ENCODE measurements at places on chromosomes 12 and 14.

GRCh38 chr12:49890096-49890461, 13.6 kb downstream of the FAIM2 start:
- no peak for DNase-seq

DNA sequence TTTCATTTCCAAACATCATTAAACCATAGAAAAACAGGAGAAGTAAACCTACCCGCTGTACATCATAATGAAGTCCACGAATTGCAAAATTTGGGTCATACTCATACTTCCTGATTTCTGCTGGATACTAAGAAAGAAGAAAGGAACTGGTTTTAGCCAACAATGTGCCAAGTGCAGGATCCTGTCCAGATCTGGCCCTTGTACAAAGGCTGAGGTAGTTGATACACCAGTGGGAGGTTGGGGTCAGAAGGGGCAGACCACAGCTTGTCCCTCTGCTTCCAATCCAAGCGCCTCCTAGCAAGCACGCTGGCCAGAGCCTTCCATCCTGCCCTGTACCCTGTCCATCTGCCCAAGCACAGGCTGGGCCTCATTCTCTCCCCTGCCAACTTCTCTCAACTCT, 34.2 kb downstream of the NT5DC3 start:
- no peak for DNase-seq

DNA sequence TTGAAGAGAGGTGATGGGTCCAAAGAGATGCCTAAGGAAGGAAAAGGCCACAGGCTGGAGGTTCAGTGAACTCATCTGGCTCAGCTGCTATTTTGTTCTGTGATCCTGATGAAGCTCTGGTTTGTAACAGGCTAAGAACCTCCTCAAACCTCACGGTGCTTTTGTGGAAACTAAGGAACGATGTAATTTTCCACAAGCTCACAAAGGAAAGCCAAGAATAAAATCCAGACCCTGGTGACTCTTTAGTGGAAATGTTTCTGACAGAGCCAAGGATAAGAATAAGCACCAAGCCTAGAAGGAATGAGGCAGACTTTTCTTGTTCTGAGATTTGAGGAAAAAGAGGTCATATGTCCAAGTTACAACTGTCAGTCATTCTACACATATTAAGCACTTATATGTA, 93.6 kb downstream of the SLC24A4 start:
- no peak for DNase-seq

GRCh38 chr12:20011200-20011599, 357.1 kb upstream of the PDE3A start:
- peak; percentile 0 for DNase-seq

DNA sequence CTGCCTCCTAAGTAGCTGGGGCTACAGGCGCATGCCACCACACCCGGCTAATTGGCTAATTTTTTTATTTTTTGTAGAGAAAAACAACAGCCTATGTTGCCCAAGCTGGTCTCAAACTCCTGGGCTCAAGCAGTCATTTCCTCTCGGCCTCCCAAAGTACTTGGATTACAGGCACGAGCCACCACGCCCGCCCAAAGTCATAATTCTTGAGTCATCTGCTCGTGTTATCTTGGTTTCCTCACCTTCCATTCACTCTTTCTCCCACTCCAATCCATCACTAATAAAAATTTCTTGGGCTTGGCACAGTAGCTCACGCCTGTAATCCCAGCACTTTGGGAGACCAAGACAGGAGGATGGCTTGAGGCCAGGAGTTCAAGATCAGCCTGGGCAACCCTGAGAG, 32.0 kb downstream of the ITGA7 start:
- no peak for DNase-seq

- peak; percentile 76 for DNase-seq
Observed at GRCh38 chr14:51507906-51508511, 143.7 kb upstream of the FRMD6 start.

DNA sequence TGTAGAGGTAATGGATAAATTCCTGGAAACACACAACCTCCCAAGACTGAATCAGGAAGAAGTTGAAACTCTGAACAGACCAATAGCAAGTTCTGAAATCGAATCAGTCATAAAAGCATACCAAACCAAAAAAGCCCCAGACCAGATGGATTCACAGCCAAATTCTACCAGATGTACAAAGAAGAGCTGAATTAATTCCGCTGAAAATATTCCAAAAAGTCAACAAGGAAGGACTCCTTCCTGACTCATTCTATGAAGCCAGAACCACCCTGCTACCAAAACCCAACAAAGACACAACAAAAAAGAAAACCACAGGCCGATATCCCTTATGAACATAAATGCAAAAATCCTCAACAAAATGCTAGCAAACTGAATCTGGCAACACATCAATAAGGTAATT, 81.5 kb downstream of the SLC38A4 start:
- no peak for DNase-seq

GRCh38 chr12:106106061-106106566, 32.6 kb downstream of the NUAK1 start:
- peak; percentile 69 for DNase-seq

DNA sequence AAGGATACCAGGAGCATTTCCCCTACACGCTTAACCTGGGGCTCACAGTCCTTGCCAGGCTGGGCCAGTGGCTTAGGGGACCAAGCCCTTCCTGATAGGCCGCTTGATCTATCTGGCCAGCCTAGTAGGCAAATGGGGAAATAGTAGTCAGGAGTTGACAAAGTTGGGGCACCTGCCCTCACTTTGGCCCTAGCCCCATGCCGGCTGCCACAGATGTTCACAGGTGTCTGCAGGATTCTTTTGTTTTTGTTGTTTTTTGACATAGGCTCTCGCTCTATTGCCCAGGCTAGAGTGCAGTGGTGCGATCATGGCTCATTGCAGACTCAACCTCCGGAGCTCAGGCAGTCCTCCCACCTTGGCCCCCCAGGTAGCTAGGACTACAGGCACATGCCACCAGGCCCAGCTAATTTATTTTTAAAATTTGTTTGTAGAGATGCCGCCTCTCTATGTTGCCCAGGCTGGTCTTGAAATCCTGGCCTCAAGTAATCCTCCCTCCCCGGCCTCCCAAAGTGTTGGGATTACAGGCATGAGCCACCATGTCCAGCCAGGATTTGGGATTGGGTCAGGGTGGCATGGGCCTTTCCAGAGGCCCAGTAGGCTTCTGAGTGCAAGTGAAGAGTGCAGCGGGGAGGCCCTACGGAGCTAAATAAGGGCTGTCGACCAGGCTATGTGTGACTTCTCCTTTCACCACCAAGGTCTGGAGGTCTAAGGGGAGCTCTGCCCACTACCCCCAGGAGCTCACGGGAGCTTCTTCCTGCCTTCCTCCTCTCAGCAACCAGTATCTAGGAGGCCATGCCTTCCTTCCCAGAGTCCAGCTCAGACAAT, 15.5 kb upstream of the HDAC7 start:
- no peak for DNase-seq

DNA sequence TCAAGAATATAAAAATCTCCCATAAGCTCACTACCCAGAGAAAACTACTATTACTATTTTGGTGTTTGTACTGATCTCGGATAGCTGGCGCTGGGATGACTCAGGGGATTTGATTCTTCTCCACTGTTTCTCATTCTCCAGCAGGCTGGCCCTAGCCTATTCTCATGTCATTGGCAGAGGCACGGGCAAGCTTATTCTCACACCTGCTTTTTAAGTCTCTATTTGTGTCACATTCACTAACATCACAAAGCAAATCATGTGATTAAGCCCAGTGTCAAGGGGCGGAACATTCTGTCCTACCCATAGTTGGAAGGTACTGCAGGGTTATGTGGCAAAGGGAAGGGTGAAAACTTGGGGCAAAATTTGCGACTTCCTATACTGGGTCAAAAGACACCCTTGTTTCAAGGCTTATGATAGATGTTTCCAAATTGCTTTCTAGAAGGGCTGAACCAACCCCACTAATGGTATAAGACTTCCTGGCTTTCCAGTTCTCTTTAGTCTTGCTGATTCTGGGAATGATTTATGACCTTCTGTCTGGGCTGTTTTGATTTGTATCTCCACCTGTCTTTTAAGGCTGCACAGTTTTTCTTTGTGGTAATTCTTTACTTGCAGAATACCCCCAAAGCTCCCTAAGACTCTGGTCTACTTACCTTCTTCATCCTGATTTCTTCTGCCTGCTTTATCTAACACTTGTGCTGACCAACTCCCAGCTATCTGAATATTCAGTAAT, 406.4 kb downstream of the NRXN3 start:
- no peak for DNase-seq

GRCh38 chr12:25422241-25422640, 130.8 kb downstream of the LMNTD1 start:
- DNase-seq: no peak

GRCh38 chr14:69672356-69672755, 61.0 kb downstream of the SUSD6 start:
- DNase-seq: no peak

- DNase-seq: no peak
Observed at GRCh38 chr12:124434354-124434753, 133.1 kb downstream of the NCOR2 start.

- no peak for DNase-seq
Observed at GRCh38 chr12:100463661-100464060, 10.0 kb upstream of the NR1H4 start.

DNA sequence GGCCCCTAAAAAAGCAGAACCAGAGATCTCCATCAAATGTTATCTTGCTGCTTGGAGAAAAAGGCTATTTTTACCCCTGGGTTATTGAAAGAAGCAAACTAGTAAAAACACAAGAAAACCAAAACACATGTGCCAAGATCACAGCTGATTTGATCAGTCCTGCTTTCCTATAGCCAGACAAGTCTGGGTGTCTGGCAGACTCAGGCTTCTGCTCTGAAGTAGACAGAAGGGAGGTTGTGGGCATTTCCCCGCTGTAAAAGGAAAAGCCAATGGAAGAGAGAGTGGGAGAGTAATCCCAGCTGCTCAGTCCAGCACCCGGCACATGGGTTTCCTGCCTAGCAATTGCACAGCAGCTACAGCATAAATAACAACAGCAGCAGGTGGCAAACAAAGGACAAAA, 177.9 kb downstream of the PHLDA1 start:
- peak; percentile 3 for DNase-seq

- no peak for DNase-seq
Observed at GRCh38 chr12:127125607-127126259, 1141.2 kb upstream of the TMEM132C start.

GRCh38 chr12:71731439-71732356, 23.0 kb upstream of the RAB21 start:
- DNase-seq: no peak

DNA sequence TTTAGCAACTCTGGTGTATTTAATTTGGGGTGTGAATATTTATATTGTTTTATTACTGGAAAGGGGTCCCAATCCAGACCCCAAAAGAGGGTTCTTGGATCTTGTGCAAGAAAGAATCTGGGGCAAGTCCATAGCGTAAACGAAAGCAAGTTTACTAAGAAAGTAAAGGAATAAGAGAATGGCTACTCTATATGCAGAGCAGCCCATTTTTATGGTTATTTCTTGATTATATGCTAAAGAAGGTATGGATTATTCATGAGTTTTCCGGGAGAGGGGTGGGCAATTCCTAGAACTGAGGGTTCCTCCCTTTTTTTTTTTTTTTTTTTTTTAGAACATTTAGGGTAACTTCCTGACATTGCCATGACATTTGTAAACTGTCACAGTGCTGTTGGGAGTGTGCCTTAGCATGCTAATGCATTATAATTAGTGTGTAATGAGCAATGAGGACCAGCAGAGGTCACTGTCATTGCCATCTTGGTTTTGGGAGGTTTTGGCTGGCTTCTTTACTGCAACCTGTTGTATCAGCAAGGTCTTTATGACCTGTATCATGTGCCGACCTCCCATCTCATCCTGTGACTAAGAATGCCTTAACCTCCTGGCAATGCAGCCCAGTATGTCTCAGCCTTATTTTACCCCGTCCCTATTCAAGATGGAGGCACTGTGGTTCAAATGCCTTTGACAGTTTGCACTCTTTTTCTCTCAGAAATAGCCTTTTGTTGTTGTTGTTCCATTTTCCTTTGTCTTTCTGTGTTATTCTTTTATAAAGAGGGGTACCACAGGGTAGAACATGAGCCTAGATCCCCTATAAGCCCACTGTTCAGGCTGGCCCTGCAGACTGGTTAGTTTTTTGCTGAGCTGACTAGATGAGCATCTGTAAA, 75.5 kb upstream of the DCD start:
- DNase-seq: no peak

DNA sequence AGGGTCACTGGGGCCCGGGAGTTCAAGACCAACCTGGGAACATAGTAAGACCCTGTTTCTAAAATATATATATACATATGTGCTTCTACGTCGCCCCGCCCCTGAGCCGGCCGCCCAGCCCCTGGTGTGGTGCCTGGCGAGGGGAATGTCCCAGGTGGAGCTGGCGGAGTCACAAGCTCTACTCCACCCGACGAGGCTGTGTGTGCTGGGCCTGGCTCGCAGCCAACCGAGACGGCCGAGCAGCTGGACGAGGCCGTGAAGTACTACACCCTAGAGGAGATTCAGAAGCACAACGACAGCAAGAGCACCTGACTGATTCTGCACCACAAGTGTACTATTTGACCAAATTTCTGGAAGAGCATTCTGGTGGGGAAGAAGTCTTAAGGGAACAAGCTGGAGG, 22.1 kb upstream of the ITPK1 start:
- DNase-seq: peak; percentile 85

- DNase-seq: no peak
Observed at GRCh38 chr12:63927511-63927910, 83.0 kb downstream of the SRGAP1 start.

GRCh38 chr14:33972583-33973081, 21.8 kb upstream of the EGLN3 start:
- no peak for DNase-seq

DNA sequence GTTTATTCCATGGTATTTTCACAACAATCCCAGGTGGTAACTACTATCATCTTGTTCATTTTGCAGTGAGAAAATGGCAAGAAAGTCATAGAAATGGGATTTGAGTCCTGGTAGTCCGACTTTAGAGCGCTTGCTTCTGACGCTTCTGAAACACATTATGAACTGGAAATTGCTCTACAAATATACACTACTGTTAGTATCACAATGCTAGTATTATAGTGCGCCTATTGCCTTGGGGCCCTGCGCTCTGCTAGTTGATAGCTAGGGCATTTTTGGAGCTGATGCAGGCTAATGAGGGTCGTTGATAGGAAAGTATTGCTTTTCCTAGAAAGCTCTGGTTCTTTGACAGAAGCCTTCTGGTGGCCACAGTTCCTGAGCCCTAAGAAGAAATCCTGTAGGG, 61.0 kb downstream of the ETV6 start:
- no peak for DNase-seq

- DNase-seq: no peak
Observed at GRCh38 chr12:88432531-88433490, 147.5 kb downstream of the KITLG start.

GRCh38 chr12:103282124-103282523, 213.6 kb downstream of the C12orf42 start:
- peak; percentile 9 for DNase-seq

GRCh38 chr12:103671367-103671766, 84.3 kb downstream of the STAB2 start:
- no peak for DNase-seq

- no peak for DNase-seq
Observed at GRCh38 chr14:26599291-26599690, 1.5 kb upstream of the NOVA1 start.
